ENCODE measurements at places on chromosomes 5 and 9.
A peak's percentile ranks its signal among the peaks of the same experiment; 100 is the strongest.

- no peak for DNase-seq
Observed at GRCh38 chr9:13027879-13028278, 251.6 kb downstream of the MPDZ start.

- DNase-seq = no peak
Observed at GRCh38 chr9:126791406-126792230, 13.2 kb upstream of the ZBTB43 start.

GRCh38 chr9:12921621-12922020 lies 146.8 kb downstream of the LURAP1L start:
- no peak for DNase-seq

DNA sequence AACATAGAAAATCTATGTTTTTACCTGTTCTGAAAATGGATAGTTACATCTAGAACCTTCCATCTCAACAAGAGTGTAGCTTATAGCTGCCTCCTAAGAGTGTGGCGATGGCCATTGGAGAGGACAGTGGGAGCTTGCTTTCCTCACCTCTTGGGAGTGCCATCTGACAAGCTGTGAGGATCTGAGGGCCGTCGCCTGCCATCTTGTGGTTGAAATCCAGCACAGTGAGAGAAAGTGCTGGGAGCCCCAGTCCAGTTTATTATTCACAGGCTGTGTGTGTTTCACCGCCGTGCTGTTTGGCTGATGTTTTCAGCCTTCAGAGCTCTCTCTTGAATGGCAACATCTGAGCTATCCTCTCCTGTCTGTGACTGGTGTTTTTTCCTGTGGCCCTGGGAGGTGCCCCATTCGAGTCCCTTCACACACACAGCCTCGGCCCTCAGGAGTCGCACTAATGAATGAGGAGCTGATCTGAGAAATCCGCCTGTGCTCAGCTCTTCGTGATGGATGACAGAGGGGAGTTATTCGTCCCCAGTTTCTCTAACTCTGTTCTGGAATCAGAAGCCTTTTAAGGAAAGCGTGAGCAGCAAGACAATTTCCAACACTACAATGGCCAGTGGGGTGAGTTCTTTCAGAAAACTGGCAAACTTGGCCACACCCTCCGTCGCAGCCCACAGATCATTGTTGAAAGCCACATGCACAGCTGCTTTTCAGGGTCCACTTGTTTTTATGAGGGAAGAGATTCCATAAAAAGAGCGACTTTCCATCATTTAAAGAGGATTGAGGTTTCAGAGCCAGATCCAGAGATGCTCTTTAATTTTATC lies 170.3 kb downstream of the PDZD2 start:
- DNase-seq = peak; percentile 4

DNA sequence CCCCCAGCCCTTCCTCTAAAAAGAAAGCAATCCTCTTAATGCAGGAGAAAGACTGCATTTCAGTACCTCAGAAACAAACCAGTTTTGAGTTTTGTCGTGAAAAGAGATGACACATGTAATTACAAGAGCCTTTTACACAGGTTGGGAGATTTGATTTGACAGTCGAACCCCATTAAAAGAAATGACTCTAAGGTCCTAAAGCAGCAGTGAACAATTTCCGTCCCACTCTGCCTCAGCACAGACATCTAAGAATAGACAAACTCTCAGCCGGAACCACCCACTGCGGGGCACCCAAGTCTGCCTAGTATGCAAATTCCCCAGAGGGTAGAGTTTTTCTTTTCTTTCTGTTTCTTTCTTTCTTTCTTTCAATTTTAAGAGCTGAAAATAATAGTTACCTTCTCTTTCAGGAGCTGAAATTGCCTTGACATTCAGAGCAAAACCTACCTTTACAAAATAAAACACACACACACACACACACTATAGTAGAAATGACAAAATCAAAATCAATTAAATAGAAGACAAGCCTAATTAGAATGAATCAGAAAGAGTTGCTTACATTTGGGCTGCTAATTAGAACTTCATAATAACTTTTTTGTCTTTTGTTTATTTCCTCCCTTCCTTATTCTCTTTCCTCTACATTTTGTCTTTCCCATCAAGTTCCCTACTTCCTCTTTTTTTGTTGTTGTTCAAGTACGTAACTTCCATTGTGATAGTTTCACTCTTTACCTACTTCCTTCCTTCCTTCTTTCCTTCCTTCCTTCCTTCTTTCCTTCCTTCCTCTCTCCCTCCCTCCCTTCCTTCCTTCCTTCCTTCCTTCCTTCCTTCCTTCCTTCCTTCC lies 65.1 kb downstream of the BASP1 start:
- DNase-seq = no peak

DNA sequence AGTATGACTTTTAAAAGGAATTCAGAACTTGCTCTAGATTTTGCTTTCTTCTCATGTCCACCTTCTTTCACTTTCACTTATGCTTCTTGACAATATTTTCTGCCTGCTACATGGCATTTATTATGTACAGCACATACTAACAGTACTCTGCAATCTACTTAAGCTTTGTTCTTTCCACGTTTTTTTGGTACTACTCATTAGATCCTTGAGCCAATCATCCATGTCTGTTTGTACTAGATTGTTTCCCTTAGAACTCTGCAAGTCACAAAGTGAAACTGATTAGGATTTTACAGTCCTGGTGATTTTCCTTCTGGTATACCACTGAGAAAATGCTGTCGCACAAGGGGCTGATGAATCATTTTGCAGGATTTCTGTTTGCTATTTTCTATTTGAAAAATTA lies 78.3 kb downstream of the PARP8 start:
- peak; percentile 30 for DNase-seq

- DNase-seq = no peak
Observed at GRCh38 chr9:83355024-83355444, 183.2 kb downstream of the FRMD3 start.

DNA sequence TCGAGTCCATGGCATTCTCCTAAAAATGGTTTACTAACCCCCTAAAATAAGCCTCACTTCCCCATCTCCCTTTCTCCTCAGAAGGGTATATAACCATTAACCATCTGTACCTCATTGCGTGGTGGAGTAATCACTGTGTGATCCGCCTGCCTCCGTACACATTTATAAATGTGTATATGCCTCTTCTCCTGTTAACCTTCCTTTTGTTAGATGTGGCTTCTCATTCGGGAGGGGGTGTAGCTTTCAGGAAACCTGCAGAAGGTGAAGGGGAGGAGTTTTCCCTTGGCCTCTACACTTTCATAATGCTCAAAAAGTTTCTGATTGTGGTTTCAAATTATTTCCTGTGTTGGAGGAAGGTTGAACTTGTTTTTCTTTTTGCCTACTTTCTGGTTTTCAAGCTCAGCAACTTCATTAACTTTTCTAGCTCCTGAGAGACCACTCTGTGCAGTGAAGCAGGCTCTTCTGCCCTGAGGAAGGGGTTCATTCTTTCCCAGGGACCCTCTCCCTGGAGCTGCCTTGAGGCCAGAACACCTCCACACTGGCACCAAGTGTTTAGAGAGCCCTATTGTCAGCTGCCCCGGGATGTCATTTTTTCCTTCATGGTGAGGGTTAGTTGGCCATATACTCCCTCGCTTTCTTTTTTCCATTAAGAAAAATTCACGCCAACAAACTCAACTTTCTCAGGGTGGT lies 46.9 kb downstream of the RASGRF2 start:
- peak; percentile 77 for DNase-seq

DNA sequence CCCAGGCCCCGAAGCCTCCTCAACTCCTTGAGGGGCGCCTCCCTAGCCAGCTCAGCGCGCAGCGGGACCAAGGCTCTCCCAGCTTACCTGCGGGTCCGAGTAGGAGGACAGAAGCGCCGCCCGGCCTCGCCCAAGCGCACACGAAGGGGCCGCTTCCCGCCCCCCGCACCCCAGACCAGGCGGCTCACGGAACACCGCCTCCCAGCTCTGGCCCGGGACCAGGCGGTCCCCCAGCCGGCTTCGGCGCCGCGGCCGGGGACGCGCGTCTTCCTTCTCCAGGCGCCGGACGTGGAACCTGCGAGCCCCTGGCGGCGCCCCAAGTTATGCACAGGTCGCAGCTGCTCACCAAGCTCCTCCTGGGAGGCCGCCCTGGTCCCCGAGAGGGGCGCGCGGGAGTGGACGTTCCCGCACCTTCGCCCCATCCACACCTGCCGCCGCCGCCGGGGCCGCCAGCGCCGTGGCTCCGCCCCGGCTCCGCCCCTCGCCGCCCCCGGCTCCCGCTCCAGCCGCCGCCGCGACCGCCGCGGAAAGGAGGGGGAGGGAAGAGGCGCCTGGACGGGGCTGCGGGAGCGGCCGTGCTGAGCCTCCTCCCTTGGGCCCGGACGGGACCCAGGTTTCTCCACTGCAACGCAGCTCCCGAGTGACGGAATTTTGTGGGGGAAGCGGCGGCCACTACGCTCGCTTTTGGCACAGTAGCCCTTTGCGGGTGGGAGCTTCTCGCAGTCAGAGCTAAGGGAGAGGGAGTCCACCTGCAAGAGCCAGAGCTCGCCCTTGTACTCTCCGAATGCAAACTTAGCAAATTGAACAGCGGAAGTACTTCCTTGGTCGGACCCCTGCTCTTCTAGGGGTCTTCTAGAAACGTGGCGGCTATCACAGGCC lies 77.5 kb upstream of the IFNE start:
- peak; percentile 24 for DNase-seq
